ENCODE measurements at places on chromosomes 16 and 17.

DNA sequence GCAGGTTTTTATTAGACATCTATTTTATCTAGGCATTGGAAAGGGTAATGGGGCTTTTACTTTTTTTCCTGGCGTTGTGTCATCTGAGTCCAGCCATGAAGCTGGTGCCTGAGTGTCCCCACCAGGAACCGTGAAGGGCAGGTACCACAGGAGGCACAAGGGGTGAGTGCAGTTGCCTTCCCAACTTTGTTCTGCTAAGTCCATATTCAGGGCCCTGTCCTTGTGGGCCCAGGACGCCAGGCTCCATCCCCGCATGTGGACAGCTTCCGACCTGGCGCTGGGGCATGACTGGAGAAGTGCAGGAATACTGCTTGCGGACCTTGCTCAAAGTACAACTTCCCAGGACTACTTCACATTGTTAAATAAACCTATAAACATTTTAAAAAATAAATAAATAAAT is 60.6 kb downstream of the KPNA2 start:
- DNase-seq, result no peak

- DNase-seq, result no peak
These were observed 7.0 kb downstream of the MBTPS1 start for GRCh38 chr16:84109598-84110335.

DNA sequence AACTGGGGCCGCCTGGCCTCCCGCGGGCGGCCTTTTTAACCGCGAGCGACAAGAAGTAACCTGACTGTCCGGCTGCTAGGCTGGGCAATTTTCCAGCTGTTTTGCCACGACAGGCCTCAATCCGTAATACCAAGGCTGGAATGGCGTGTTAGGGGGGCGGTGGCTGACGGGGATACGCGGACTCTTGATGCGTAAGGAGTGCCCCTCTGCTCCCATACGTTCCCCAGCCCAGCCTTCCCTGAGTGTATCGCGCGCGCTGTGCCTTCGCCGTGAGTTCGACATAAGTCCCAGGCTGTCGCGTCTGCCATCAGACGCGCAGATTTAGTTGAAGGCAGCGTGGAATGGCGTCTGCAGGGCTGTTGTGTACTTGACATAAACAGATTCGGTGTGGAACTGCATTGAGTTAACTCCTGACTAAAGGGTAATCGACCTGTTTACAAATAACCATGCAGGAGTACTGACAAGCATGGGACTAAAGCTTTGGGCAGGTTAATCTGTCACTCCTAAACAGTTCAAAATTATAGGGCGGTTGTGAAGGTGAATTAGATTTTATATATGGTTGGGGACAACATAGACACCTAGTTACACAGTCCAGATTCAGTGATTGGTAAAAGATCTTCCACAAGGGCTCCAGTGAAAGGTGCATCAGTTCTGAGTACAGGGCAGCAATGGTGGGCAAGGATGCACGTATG is 16.6 kb upstream of the ERN1 start:
- peak; percentile 44 for DNase-seq

GRCh38 chr16:83238949-83239691 is 568.7 kb upstream of the HSBP1 start:
- DNase-seq, result no peak

DNA sequence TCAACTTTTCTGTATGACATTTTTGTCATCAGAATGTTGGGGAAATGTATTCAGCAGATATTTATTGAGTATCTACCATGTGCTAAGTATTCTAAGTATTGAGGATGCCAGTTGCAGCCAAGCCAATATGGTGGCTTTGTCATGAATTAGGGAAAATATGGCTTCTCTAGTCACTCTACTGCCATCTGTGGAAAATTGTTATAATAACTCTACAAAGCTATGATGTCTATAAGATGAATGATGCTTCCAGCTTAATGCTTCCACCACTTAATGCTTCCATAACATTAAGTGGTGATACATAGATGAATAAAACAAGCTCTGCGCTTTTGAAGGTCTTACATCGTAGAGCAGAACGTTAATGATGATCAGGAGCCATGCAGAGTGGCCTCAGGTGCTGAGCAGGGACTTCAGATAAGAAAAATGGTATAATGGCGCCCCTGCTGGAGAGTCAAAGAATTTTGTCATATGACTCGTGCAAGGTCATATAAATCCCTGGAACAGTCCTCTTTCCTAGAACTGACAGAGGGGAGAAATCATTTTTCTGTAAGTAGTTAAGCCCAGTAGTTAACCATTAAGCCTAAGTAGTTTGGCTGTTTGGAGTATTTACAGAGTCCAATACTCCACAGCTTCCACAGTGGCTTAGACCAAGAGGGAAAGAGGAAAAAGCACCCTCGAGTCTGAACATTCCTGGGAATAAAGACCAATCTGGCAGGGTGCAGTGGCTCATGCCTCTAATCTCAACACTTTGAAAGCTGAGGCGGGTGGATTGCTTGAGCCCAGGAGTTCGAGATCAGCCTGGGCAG is 2.7 kb upstream of the TMIGD1 start:
- DNase-seq, result peak; percentile 41

DNA sequence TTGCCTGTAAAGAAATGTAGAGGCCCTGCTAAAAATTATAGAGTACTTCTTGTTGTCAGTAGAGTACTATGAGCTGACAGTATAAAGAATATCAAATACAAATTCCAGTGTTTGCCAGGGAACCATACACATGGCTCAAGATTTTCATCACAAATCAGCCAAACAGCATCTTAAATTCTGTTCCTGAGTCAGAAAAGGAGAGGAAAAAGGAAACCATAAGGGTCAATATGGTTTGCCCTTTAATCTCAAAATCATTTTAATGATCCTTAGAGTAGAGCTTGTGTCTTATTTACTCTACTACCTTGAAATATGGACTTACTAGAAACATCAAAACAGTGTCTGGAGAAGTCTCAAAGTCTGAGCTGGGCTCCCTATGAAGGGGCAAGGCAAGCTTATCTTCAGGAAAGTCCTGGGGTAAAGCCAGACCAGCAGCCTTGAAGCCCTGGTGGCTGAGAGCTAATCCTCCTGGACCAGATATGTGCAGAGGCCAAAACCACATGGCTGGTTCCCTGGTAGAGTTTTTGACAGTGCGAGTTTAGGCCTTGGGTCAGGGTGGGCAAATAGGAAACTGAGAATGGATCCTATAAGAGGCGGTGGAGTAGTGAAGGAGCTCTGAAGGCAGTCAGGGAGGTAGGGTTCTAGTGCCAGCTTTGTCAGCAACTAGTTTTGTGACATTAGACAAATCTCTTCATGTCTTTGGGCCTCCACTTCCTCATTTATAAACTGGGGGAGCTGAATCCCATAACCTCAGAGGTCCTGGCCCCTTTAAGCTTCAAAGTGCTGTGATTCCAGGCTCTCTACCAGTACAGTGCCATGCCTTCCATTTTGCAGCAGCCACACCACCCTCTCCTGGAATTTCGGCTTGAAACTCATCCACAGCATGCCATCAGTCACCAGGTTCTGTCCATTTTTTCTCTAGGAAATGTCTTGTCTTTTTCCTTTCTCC is 38.9 kb downstream of the MRTFB start:
- DNase-seq, result no peak

- no peak for DNase-seq
These were observed 18.1 kb downstream of the LYRM1 start for GRCh38 chr16:20918486-20919239.

GRCh38 chr17:50570528-50570927 is 10.0 kb downstream of the CACNA1G start:
- DNase-seq, result no peak

DNA sequence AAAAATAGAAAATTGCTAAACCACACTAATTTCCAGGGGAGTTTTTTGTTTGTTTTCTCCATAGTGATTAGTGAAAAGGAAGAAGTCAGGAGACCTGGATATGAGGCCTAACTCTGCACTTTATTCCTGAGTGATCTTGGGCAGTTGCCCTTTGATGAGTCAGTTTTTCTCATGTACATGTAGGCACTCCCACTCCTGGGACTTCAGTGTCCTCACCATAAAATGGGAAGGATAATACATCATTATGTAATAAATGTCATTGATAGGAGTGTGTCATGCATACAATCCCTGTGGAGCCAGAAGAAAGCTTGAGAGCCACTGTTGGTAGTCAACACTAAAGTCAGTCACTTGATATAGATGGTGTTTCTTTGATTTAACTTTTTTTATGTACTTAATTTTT is 32.5 kb downstream of the WIPF2 start:
- DNase-seq, result no peak

DNA sequence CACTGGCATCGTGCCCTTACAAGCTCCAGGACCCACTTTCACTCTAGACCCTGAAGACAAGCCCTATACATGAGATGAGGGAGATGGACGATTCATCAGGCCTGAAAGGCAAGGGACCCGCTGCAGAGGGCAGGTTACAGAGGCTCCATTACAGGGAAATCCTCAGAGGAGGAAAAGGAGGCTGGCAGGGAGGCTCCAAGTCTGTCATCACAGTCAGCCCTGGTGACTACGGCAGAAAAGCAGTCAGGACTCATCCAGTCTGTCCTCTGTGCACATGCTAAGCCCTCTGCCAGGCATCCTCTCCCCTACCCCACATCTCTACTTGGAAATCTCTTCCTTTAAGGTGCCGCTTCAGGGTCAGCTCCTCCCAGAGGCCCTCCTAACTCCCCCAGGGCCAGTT is 197.7 kb upstream of the CDH5 start:
- no peak for DNase-seq

GRCh38 chr17:66799849-66800537 is 34.9 kb upstream of the CACNG5 start:
- no peak for DNase-seq

- no peak for DNase-seq
These were observed 64.1 kb downstream of the SDK2 start for GRCh38 chr17:73580073-73580710.

DNA sequence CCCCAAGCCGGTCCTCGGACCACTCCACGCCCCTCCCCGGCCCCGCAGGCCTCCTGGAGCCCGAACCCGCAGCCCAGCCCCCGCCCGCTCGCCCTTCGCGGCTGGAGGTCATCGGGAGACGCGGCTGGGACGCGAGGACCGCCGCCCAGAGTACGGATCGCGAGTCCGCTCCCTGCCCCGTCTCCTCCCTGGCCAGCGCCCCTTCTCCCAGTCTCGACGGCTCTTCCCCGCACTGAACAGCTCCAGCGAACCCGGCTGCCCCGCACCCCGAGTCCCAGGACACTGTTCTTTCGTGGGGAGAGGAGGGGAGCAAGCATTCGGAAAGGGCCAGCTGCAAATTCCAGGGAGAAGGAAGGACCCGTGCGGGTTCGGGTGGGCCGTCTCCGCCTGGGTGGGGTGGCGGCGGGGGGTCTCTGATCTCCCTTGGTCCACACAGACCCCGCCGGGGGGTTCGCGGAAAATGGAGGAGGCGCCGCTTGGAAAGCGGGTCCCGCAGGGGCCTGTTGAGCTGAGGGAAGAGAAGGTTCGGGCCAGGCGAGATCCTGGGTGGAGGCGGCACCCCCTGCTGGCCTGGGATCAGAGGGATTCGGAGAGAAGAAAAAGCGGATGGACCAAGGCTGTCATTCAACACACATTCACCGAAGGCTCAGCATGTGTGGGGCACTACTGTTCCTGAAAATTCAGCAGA is 632 bp upstream of the RTN4RL1 start:
- DNase-seq, result peak; percentile 70

DNA sequence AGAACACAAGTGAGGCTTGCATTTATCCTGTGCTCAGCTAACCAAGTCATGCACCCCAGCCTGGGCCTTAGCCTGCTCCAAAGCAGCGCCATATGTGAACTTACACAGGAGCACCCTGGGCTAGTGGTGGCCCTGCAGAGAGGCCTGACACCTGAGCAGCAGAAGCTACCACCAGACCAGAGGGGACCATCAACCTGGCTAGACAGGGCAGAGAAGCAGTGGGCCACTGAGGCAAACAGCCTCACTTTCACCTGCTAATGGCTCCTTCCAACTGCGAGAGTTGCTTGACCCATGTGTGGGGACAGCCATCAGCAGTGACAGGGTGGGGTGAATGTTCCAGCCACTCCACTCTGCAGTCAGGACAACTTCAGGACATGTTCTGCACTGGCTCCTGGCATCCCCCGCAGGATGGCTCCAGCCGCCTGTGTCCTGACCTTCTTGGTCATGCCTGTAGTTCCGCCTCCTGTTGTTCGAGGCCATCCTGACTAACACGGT is 2.9 kb upstream of the C16orf95 start:
- no peak for DNase-seq

DNA sequence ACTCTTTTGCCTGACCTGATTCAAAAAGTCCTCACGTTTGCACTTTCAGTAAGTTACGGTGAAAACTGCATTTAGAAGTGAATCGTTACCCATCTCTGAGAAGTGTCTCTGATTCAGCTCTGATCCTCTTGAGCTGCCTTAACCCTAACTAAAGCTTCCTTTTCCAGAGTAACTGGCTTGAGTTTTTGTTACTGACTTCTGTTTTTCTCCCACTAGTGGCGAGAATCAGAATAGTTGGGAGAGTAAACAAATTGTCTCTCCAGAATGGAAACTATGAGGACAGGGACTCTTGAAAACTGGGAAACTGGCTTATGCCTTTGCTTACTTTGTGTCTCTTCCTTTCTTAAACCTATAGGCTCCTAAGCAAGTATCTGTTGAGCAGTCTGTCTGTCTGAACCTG is 31.3 kb upstream of the KPNB1 start:
- no peak for DNase-seq

GRCh38 chr16:79392081-79392480 is 208.5 kb downstream of the MAF start:
- no peak for DNase-seq

DNA sequence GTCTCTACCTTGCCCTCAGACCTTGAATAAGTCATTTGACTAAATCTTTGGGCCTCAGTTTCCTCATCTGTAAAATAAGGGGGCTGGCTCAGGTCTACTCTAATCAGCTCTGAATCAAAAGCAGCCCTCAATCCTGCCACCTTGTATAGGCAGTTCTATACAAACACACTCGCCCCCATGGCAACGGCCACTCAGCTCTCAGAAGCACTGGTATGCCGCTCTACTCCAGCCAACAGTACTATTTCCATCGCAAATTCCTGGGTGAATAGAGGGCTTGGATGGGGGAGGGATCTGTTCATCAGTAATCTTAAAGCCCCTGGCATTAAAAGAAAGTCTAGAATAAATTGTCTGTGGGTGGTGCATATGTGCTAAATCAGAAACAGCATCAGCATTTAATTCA is 21.2 kb upstream of the TAOK1 start:
- no peak for DNase-seq

GRCh38 chr16:49632086-49632794 is 223.7 kb downstream of the ZNF423 start:
- no peak for DNase-seq

DNA sequence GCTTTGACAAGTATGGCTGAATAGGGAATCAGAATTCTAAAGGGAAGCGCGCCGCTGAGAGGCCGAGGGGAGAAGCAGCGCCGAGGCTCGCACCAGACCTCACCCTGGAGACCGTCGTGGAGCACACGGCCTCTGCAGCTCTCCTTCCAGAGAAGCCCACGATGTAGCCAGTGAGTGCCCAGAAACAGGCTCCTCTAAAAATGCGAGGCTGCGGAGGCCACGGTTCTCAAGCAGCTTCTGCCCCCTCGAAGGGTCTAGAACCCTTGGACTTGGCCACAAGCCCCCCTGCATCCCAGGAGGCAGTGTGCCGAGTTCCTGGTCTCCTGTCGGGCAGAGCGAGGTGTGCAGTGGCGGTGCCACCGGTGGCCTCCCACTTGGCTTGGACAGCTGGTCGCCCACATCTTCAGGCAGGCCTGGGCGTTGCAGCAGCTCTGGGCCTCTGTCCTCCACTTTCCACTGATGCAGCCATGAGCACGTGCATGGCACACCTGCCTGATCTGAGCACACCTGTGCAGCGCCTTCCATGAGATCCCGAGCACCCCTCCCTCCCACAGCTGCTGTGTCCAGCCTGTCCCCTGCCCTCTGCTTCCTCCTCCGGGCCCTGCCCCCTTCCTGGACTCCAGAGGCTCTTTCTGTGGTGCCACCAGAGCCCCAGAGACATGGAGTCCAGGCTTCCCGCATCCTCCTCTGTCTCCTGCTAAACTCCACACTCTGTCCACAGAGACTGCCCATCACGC is 18.9 kb upstream of the WDR45B start:
- DNase-seq, result no peak
